HCT116 (cell line): ENCODE measurements at places on chromosomes 5 and 9.

DNA sequence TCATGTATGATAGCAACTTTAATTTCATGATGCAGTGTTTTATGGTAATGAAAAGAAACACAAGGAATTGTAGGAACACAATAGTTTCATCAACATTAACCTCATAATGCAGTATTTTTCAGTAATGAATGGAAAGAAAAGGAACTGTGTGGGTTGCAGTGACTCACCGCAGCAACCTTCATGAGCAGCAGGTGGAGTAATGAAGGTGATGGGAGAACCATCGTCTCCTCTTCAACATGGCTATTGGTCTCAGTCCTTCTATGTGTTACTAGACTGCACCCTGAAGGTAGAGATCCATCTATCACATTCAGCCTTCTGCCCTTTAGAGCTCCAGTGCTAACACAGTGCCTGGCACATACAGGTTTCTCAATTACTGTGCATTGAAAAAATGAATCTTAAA is 58.0 kb downstream of the TMEM215 start:
- no peak for DNase-seq

- DNase-seq, result no peak
Measured at GRCh38 chr9:79902825-79903600, 331.2 kb downstream of the TLE4 start.

DNA sequence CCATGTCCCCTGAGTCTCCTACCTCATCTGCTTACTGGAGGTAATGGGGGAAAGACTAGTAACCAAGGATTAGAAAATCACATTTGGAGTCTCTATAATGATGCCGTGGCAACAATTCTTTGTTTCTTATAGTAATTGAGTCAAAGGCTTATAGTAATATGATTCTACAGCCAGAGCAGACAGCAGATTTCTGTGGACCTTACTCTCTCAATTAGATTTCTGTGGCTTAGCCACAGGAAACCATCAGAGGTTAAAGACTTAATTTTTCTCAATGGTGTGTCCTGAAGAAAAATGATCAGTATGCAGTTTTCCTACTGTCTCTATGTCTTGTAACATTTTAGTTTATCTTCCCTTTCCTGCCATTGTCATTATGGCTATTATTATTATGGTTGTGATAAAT is 59.3 kb upstream of the CD180 start:
- DNase-seq, result no peak

DNA sequence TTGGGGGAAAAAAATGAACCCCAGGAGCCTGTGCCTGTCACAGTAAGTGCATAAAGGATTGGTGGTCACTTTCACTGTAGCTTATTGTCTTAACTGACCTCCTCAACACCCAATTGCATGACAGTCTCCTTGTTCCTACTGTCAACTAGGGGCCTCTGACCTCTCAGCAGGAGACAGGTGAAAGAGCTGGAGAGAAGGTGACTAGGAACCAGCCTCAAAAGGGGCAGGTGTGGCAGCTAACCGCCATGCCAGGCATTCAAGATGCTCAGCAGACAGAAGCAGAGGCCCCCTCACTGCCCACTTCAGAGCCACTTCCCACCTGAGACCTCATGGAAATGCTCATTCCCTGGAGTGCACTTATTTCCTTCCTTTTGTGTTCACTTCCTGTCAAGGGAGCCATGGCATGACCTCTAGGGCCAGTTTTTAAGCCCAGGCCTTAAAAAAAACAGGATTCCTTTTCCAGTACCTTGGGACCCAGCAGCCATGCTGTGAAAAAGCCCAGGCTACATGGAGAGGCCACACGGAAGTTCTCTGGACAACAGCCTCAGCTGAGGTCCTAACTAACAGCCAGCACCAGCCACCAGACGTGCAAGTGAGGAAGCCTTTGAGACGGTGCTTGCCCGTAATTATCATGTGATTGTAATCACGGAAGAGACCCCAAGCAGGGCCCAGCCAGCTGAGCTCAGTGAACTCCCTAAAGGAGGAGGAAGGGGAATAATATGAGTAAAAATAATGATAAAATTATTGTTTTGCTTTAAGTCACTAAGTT is 74.9 kb downstream of the NSUN2 start:
- DNase-seq, result no peak

GRCh38 chr5:108749128-108749861 is 1.6 kb downstream of the FER start:
- DNase-seq, result no peak

GRCh38 chr5:102617191-102618187 is 118.7 kb upstream of the SLCO6A1 start:
- no peak for DNase-seq

DNA sequence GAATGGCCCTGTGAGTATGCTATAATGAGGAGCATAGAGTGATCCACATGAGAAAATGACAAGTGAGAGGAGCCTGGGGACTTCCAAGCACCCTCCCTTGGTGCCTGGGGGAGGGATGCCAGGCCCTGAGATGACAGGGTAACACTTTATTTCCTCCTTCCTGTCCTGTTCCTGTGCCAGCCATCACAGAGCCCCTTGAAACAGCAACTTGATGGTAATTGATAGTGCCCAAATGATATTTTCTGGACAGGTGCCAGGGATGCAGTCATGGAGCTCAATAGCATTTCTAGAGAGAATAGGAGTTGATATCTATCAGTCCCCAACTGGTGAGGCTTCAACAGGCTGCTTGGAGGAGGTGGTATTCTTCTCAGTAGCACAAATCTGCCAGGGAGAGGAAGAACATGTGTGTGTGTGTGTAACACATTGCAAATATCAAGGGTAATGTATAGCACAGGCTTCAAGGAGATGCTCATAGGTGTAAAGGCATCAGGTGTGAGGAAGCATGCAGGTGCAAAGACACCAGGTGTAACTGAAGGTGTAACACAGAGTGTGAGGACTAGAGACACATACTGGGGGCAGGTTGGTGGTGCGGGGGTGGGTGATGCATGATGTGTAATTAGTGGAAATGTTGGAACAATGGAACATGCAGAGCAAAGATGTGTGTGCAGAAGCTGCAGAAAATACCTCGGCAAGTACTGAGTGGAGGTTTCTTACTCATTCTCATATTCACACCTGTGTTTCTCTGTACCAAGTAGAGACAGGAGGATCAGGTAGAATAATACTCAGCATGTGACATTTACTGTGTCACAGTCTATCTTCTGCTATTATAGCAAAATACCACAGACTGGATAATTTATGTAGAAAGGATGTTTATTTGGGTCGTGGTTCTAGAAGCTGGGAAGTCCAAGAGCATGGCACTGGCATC is 18.1 kb upstream of the WWC1 start:
- DNase-seq, result no peak

- no peak for DNase-seq
Measured at GRCh38 chr9:125258832-125259534, 2.6 kb upstream of the GAPVD1 start.

DNA sequence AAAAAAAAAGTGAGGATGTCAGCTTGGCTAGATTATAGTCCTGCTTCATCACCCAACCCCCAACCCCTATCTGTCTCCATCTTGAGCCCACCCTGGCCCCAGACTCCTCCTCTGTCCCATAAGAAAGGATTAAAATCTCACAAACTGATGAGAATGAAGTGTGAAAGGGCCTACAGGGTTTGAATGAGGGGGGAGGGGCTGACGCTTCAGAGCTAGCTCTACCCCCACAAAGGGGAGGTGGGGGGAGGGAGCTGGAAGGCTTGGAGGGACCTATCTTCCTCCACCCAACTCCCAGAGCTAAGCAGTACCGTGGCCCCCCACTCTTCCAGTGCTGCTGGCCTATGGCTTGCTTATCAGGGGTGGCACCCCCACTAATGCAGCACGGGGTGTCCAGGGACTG is 43.7 kb upstream of the HAND1 start:
- no peak for DNase-seq

DNA sequence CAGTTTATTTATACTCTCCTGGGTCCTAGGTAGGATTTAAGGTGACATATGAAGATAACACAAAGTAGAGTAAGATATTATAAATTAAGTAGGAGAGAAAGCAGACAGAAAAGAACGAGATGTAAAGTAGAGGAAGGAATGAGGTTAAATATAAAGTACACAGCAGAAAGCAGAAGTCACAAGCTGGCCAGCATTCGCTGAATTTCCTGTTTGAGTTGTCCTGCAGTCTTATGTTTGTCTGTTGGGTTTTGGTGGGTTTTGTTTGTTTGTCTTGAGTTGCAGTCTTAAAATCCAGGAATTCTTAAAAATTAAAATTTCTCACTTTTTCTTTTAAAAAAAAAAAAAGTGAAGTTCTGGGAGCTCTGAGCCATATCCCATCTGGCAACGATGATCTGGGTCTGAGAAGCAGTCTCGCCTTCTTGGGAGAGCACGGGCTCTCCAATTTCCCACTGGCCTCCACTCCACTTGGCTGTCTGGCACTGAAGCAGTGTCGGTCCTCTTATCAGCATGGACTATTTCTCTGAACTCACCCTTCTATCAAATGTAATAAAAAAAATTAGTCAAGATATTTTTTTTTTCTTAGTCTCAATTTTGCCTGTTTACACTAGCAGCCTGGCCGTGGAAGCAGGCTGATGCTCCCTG is 2.0 kb downstream of the S100Z start:
- DNase-seq, result no peak

- no peak for DNase-seq
Measured at GRCh38 chr9:15180124-15180523, 126.9 kb downstream of the TTC39B start.

- no peak for DNase-seq
Measured at GRCh38 chr5:17115855-17116254, 101.6 kb upstream of the BASP1 start.

- no peak for DNase-seq
Measured at GRCh38 chr5:149924486-149924885, 20.1 kb downstream of the PDE6A start.

- no peak for DNase-seq
Measured at GRCh38 chr5:68502531-68502930, 287.0 kb downstream of the PIK3R1 start.

DNA sequence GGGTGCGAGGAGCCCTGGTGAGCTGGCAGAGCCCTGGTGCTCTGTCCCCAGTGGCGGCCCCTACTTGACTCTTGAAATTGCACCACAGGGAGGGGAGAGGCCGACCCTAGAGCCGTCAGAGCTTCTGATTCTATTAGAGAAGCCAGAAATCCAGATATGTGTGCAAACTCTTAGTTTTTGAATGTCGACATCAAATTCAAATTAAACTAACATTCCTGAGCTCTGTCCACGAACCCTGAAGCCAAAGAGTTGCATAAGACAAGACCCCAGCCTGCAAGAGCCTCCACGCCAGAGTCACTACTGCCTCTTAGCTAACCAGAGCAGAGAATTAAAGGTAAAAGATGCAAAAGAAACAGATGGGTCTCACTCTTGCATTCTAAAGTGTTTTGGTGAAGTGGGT is 29.8 kb upstream of the MSX2 start:
- no peak for DNase-seq
